HFFc6 (cell line): ENCODE measurements at places on chromosomes 1 and 21. TPM values are rescaled to one million over a fixed set of nuclear protein-coding genes. Genes with fewer than 3 reads are reported as not detected.

TCHH gene
- total RNA-seq: 0.03 TPM in 1 of 2 replicates, not detected in the other

CASQ2 gene
- not detected in 3 replicates for total RNA-seq

GRCh38 chr21:29149808-29150425 lies 19.5 kb downstream of the MAP3K7CL start:
- H3K27ac ChIP-seq: peak overlapping the region; percentile 38
- H3K4me1 ChIP-seq: peaks cover 64% of the 10 kb centered on the region
- H3K4me3 ChIP-seq: no peak overlapping the region
- H3K36me3 ChIP-seq: no peaks in the 10 kb centered on the region
- DNase-seq: peak; percentile 40
- H3K27me3 ChIP-seq: no peaks in the 10 kb centered on the region; the same call in 1 of the 2 replicates

GRCh38 chr1:158100498-158100897 lies 80.2 kb upstream of the CD1D start:
- H3K4me3 ChIP-seq: no peak overlapping the region
- H3K4me1 ChIP-seq: peaks cover 30% of the 10 kb centered on the region
- H3K27me3 ChIP-seq: peaks cover 22% of the 10 kb centered on the region
- H3K27ac ChIP-seq: no peak overlapping the region

GRCh38 chr1:198893141-198893540 lies 254.3 kb downstream of the PTPRC start:
- peak overlapping the region; percentile 42; the same call in 1 of the 2 replicates for H3K27ac ChIP-seq
- no peaks in the 10 kb centered on the region for H3K27me3 ChIP-seq
- H3K4me3 ChIP-seq: no peak overlapping the region
- H3K36me3 ChIP-seq: peaks cover 26% of the 10 kb centered on the region

- no peak for DNase-seq
- no peaks in the 10 kb centered on the region for H3K36me3 ChIP-seq
- H3K27me3 ChIP-seq: no peaks in the 10 kb centered on the region
- H3K4me1 ChIP-seq: peaks cover 51% of the 10 kb centered on the region
These were observed 836.7 kb upstream of the ADAMTS5 start for GRCh38 chr21:27803571-27803970.

GRCh38 chr1:117093870-117094621 lies 27.5 kb downstream of the TRIM45 start:
- peaks cover 29% of the 10 kb centered on the region for H3K36me3 ChIP-seq
- peaks cover 73% of the 10 kb centered on the region for H3K4me1 ChIP-seq
- peak overlapping the region; percentile 81 for H3K4me3 ChIP-seq
- DNase-seq: peak; percentile 94
- H3K27me3 ChIP-seq: peaks cover 2% of the 10 kb centered on the region

DNA sequence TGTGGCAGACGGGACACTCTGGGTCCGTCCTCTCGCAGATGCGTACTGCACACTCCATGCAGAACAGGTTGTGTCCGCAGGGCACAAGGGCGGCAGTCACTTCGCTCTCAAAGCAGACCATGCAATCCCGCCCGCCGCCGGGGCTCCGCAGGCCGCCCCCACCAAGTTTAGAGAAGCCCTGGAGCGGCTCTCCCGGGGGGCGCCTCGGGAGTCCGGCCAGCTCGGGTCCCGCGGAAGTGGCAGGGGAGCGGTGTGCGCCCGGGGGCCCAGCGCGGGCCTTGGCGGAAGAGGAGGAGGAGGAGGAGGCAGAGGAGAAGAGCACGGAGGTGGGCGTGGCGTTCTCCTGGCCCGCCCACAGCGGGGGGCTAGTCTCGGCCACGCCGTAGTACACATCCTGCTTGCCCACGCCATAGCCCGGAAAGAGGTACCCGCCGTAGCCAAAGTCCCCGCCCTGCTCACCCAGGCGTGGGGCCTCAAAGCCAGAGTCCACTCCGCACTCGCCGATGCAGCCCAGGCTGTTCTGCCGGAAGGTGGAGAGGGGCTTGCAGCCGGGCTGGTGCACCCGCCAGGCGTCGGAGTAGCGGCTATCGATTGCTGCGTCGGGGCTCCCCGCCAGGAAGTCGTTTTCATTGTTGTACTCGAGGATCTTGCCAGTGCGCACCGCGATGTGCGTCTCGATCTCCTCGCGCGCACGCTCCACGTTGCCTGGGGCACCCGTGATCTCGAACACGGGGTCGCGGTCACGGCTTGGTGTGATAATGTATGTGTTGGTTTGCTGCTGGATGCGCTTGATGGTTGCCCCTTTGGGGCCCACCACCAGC lies 5.4 kb downstream of the MEX3A start:
- no peak for DNase-seq
- H3K4me1 ChIP-seq: peaks cover 13% of the 10 kb centered on the region; the same call in 1 of the 2 replicates
- H3K27ac ChIP-seq: no peak overlapping the region
- peaks cover 1% of the 10 kb centered on the region; the same call in 1 of the 2 replicates for H3K27me3 ChIP-seq
- no peaks in the 10 kb centered on the region for H3K36me3 ChIP-seq

GRCh38 chr1:22057861-22058260 lies 5.4 kb downstream of the CDC42 start:
- DNase-seq: no peak
- peaks cover 10% of the 10 kb centered on the region for H3K27me3 ChIP-seq
- H3K4me1 ChIP-seq: peaks cover 59% of the 10 kb centered on the region
- H3K27ac ChIP-seq: no peak overlapping the region
- peaks cover 33% of the 10 kb centered on the region for H3K36me3 ChIP-seq

DNA sequence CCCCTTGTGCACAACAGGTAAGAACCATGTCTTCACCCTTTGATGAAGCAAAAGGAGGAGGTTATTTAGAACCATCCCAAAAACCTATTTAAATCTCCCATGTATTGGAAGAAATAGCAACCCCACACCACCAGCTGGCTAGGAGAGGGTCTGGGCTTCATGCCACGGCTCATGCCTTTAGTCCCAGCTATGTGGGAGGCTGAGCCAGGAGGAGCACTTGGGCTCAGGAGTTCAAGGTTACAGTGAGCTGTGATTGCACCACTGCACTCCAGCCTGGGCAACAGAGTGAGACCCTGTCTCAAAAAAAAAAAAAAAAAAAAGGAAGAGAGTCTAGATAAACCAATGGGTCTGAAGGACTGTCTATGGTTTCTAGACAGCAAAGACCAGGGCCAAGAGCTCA lies 197.9 kb upstream of the COA6 start:
- no peaks in the 10 kb centered on the region for H3K4me1 ChIP-seq
- H3K27me3 ChIP-seq: peaks cover 6% of the 10 kb centered on the region
- H3K36me3 ChIP-seq: no peaks in the 10 kb centered on the region

DNA sequence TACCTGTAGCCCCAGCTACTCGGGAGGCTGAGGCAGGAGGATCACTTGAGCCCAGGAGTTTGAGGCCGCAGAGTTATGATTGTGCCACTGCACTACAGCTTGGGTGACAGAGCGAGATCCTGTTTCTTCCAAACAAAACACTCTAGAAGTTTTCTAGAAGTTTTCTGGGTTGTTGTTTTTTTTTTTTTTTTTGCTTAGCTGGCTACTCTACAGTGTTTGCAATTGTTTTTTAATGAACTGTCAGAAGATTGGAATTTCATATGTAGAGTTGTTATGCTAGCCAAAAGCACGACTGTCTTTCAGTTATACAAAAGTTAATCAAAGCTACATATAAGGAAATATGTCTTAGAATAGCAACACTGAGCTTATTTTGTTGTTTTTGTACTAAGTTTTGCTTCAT lies 30.9 kb upstream of the NEXN start:
- DNase-seq: no peak
- H3K4me1 ChIP-seq: peaks cover 40% of the 10 kb centered on the region
- no peak overlapping the region for H3K4me3 ChIP-seq
- H3K36me3 ChIP-seq: peaks cover 49% of the 10 kb centered on the region

LCE1A gene
- total RNA-seq: not detected in 3 replicates

GALNT2 gene
- total RNA-seq: 179 to 199 TPM (median 179 TPM) in 3 replicates

GRCh38 chr1:78678324-78678723 lies 28.7 kb downstream of the IFI44 start:
- no peak for DNase-seq
- H3K36me3 ChIP-seq: no peaks in the 10 kb centered on the region
- no peak overlapping the region for H3K27ac ChIP-seq
- no peak overlapping the region for H3K4me3 ChIP-seq

- H3K27ac ChIP-seq: no peak overlapping the region
- DNase-seq: no peak
- no peak overlapping the region for H3K4me3 ChIP-seq
- no peaks in the 10 kb centered on the region for H3K36me3 ChIP-seq
- H3K4me1 ChIP-seq: peaks cover 19% of the 10 kb centered on the region
These were observed 218.8 kb downstream of the NEGR1 start for GRCh38 chr1:72063364-72064044.

- no peak overlapping the region for H3K4me3 ChIP-seq
- H3K27ac ChIP-seq: no peak overlapping the region
- H3K4me1 ChIP-seq: peaks cover 17% of the 10 kb centered on the region
- no peaks in the 10 kb centered on the region for H3K36me3 ChIP-seq
These were observed 199.6 kb upstream of the LMO4 start for GRCh38 chr1:87129038-87129437.

DNA sequence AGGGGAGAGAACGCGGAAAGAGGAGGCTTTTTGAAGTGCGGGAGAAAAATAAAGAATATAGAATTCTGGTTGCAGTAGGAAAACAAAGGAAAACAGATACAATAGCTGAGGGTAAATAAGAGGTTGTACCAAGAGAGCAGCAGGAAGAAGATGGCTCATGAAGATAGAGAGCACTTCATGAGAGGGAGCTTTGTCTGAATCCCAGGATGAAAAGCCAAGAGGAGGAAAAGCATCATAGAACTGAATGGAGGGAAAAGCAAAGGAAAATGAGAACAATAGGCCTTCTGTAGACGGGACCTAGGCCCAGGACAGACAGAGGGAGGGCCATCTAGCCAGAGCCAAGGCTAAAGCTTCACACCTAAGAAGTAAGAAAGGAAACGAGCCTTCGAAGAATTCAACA lies 49.5 kb downstream of the ATP6V1G3 start:
- H3K4me3 ChIP-seq: no peak overlapping the region
- peaks cover 73% of the 10 kb centered on the region for H3K4me1 ChIP-seq
- H3K27me3 ChIP-seq: no peaks in the 10 kb centered on the region; the same call in 1 of the 2 replicates
- peak overlapping the region; percentile 62 for H3K27ac ChIP-seq

FOXD3 gene
- not detected in 3 replicates for total RNA-seq

DNA sequence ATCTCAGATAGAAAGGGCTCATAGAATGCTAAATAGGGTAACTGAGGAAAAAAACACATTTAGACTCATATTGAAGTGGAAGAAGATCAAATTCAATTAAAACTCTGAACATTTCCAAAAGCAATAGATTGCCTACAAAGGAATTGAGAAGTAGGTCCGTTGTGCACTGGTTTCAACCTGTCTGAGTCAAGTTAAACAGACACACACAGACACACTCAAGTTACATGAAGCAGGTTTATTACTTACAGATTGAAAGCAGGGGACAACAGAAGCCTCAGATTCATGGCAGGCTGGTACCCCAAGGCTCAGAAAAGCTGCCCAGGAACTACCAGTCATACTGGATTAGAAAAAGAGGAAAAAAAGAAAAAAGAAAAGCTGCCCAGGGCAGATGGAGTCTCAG lies 20.7 kb upstream of the S100A2 start:
- no peaks in the 10 kb centered on the region for H3K27me3 ChIP-seq
- H3K4me1 ChIP-seq: peaks cover 34% of the 10 kb centered on the region
- no peak overlapping the region for H3K4me3 ChIP-seq
- no peak overlapping the region for H3K27ac ChIP-seq
- H3K36me3 ChIP-seq: peaks cover 9% of the 10 kb centered on the region
- DNase-seq: no peak

ZSWIM5 gene
- 0.05 TPM in 1 of 3 replicates, not detected in the others for total RNA-seq

- no peak overlapping the region for H3K4me3 ChIP-seq
- H3K4me1 ChIP-seq: no peaks in the 10 kb centered on the region
- no peaks in the 10 kb centered on the region for H3K36me3 ChIP-seq
- DNase-seq: no peak
- no peak overlapping the region for H3K27ac ChIP-seq
These were observed 111.6 kb downstream of the CYYR1 start for GRCh38 chr21:26461500-26461899.

- no peak overlapping the region for H3K27ac ChIP-seq
- no peak overlapping the region for H3K4me3 ChIP-seq
- no peaks in the 10 kb centered on the region for H3K36me3 ChIP-seq
- no peaks in the 10 kb centered on the region for H3K4me1 ChIP-seq
- DNase-seq: no peak
These were observed 23.6 kb upstream of the DDX59 start for GRCh38 chr1:200693327-200693726.

GRCh38 chr1:28782011-28782410 lies 30.0 kb upstream of the OPRD1 start:
- no peak for DNase-seq
- peaks cover 27% of the 10 kb centered on the region for H3K4me1 ChIP-seq
- H3K27me3 ChIP-seq: peaks cover 12% of the 10 kb centered on the region

DNA sequence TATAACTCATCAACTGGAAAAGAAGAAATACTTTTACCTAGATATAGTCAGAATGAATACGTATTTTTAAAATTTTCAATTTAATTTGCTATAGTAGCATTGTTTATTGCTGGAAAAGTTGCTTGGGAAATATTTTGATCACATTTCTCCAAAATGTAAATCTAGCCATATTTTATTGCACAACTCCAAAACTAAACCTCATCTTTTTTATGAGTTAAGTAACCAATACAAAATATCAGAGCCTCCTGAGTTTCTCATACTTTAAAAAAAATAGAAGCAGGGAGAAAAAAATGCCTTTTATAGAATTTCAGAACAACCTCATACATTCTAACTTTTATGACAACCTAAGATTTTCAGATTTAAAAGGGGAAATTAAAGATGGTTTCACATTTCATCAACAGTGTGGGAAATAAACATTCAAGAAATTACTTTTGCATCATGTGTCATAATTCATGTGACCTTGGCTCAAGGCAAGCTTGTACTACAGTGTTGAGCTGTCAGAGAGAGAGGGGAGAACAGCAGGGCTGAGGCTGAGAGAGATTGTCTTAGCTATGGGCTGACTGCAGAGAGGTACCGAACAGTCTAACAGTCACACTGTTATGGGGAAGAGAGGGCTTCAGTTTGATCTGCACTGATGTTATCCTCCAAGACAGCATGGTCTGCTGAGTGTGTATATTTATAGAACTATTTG lies 519.0 kb downstream of the LTN1 start:
- peaks cover 21% of the 10 kb centered on the region for H3K4me1 ChIP-seq
- no peak for DNase-seq
- peaks cover 3% of the 10 kb centered on the region; the same call in 1 of the 2 replicates for H3K27me3 ChIP-seq
- no peak overlapping the region for H3K4me3 ChIP-seq

DNA sequence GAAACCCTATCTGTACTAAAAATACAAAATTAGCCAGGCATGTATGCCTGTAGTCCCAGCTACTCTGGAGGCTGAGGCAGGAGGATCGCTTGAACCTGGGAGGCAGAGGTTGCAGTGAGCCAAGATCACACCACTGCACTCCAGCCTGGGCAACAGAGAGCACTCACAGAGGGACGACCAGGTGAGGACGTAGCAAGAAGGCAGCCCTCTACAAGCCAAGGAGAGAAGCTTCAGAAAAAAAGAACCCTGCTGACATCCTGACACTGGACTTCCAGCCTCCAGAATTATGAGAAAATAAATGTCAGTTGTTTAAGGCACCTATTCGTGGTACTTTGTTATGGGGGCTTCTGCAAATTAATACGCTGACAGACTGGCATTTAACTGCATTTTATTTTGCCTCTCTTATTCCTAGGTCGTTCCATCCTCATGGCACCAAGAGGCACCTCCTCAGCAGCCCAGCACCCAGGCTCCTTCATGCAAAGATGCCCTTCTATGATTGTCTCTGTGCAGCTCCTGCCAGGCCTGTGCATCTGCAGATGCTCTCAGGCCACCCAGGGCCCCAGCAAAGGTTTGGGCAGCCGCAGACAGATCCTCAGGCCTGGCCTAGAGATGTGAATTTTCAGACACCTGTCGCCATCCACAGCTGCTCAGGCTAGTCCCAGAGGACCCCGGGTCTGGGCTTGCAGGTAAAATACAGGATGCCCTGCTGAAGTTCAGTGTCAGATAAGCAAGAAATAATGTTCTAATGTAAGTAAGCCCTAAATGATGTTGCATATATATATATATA lies 86.0 kb upstream of the COX20 start:
- peaks cover 10% of the 10 kb centered on the region for H3K27me3 ChIP-seq
- H3K27ac ChIP-seq: no peak overlapping the region
- H3K4me1 ChIP-seq: no peaks in the 10 kb centered on the region
- H3K36me3 ChIP-seq: no peaks in the 10 kb centered on the region
- no peak for DNase-seq
